ENCODE measurements at places on chromosomes 4 and X.

DNA sequence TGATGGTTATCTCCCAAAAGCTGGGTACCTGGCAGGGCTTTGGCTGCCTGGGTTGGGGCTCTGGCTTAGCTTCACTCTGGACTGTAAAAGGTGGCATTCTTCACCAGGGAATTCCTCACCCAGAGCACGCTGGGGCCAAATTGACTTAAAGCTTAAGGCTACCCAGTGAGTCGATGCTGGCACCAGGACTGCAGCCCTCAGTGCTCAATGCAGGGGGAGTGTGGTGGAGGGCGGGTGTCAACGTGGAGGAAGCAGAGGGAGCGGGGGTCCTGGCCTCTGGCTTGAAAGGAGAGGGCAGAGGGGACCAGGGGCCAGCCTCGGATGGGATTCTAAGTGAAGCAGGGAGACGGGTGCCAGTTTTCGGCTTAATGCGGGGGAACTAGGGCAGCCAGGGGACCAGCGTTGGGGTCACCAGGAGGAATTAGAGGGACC lies 446 bp upstream of the FAM50A start:
- DNase-seq = no peak

- no peak for DNase-seq
These were observed 12.2 kb upstream of the FMR1 start for GRCh38 chrX:147899379-147900114.

DNA sequence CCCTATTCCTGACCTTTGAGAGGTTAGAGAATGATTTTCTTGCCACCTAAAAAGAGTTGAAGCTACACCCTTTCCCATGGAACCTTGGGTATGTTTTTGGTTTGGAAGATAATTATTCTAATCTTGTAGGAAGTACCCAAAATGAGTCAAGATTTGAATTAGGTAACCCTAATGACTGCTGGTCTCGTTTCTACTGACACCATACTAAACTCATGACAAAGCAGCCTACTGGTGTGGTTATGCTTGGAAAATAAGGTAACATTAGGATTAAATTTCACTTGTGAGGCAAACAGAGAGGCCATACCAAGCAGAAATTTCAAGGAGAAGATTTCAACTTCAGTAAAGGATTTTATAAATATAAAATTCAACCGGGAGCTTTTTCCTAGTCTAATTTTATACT lies 107.9 kb downstream of the FBXW7 start:
- no peak for DNase-seq

GRCh38 chrX:136608295-136608933 lies 39.5 kb upstream of the CD40LG start:
- DNase-seq = peak; percentile 28

- no peak for DNase-seq
These were observed 17.7 kb downstream of the HELT start for GRCh38 chr4:185036019-185036418.
